ENCODE measurements at places on chromosomes 4 and X.

DNA sequence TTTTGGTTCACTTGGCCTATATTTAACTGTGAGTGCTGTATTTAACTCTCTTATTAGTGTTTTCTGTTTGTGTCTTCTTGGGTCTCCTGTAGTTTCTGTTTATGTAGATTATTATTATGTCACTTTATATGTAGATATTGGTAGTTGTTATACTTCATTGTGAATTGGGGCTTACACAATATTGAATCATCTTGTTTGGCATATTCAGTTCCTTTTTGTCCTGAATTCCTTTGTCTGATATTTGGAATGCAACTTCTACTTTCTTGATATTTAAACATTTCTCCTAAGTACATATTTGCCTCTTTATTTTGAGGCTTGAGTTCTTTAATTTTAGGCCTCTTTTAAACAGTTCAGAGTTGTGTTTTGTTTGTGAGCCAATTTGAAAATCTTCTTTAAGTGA is 544.8 kb upstream of the ADGRL3 start:
- DNase-seq: no peak

GRCh38 chr4:11480683-11481082 is 52.0 kb upstream of the HS3ST1 start:
- DNase-seq: peak; percentile 15

GRCh38 chr4:41360921-41361793 is 104.4 kb downstream of the UCHL1 start:
- DNase-seq: peak; percentile 72

DNA sequence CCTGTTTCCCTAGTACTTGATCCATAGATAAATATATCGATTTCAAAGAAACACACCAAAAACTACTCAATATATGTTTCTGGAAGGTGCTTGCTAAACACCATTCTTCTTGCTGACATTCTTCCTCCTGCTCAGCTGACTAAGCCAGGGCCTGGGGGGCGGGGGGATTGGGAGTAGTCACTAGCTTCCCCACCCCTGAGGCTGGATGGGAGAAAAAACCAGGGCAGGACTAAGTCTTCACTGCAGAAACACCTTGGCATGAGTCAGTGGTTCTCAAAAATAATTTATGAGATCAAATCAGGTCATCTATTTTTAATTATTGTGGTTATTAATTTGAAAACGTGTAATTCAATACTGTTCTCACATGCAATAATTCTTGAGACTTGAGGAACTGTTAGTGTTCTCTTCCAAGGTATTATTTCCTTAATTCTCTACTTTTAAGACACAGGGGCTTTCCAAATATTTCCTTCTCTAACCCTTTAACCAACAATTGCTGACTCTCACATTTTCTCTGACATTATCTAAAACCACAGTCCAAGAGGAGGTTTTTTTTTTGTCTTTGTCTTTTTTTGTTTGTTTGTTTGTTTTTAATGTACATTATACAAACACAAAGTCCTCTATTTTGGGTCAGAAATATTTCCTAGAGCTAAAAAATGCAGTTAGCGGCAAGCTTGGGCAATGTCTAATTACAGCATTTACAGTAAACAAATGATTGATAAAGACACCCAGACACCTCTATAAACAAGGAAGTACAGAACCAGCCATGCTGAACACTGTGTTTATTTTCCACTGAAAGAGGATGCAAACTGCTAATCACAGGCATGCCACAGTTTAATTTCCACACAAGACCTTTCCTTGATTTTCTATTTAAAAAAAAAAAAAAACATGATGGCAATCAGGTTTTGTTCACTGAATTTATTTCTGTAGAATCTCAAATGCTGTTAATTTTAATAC is 120.3 kb upstream of the USP9X start:
- DNase-seq: no peak

- no peak for DNase-seq
Measured at GRCh38 chr4:23614284-23614892, 275.5 kb downstream of the PPARGC1A start.

DNA sequence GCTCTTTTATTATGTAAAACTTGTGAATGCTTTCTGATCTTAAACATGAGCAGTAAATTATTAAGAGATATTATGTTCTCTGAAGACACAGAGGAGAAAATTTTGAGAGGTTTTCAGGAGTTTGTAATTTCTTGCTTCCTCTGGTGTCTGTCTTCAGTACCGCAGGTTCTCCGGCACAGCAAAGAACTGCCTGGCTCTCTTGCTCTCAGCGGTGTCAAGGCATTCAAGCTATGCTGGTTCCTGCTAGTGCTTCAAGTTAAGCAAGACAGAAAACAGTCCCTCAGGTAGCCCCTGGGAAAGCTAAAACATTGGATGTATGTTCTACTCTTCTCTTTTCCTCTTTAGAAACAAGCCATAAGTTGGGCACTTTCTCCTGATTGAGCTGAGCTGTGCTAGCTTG is 120.2 kb upstream of the CENPE start:
- no peak for DNase-seq

- DNase-seq: no peak
Measured at GRCh38 chrX:115913575-115913974, 257.0 kb upstream of the AGTR2 start.

- peak; percentile 41 for DNase-seq
Measured at GRCh38 chr4:10808591-10808990, 124.0 kb upstream of the CLNK start.

DNA sequence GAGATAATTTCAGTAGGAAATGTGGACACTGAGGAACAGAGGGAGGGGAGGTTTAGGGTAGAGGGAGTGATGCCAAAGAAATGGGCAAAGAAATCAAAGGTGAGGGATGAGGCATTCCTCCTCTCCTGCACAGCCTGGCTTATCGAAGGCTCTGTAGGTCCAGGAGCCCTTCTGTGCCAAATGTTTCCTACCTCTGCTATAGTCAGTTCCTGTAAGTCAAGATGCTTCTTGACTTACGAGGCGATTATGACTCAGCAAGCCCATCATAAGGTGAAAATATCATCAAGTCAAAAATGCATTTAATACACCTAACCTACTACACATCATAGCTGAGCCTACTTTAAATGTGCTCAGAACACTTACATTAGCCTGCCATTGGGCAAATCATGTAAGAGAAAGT is 60.0 kb upstream of the ARHGAP24 start:
- DNase-seq: no peak

- no peak for DNase-seq
Measured at GRCh38 chr4:109078724-109079123, 223.7 kb downstream of the COL25A1 start.

DNA sequence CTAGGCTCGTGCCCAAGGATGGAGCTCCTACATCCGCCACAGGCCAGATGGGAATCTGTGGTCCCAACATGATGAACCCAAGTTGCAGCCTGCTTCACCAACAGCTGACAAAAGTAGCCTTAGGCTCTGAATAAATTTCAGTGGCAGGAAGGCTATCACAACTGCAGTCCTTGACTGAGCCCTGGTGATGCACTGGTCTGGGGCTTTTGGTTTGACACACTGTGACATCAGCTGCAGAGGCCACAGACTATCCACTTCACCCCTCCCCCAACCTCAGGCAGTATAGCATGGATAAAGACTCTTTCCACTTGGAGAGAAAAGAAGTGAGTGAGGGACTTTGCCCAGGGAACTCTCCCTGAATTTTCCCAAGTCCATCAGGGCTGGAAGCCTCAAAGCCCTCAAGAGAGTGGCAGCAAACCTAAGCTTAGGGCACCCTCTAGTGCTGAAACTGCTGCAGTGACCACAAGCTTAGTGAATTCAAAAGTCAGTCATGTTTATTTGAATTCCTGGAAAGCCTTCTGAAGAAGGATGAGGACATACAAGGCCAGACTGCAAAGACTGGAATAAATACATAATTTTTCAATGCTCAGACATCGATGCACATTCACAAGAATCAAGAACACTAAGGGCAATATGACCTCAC is 135.0 kb upstream of the TENT5D start:
- DNase-seq: no peak

DNA sequence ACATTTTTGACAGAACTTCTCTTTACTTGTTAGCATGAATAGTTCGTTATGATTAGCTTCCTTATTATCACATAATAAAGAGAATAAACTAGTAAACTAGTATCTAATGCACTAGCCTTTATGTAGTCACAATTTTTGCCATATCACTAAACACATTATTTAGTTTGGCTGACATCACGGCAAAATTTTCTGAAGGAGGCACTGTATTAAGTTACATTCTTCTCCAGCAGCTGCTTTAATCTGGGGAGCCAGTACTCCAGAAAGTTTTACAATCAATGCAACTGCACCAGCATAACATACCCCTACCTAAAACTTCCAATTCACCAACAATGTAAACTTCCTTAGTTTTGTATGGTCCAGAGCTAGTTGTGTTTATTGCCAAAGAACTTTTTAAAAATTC is 87.8 kb downstream of the FIP1L1 start:
- no peak for DNase-seq

GRCh38 chrX:39869846-39870601 is 227.7 kb downstream of the BCOR start:
- no peak for DNase-seq

- DNase-seq: no peak
Measured at GRCh38 chr4:175412746-175413145, 399.3 kb downstream of the GPM6A start.

DNA sequence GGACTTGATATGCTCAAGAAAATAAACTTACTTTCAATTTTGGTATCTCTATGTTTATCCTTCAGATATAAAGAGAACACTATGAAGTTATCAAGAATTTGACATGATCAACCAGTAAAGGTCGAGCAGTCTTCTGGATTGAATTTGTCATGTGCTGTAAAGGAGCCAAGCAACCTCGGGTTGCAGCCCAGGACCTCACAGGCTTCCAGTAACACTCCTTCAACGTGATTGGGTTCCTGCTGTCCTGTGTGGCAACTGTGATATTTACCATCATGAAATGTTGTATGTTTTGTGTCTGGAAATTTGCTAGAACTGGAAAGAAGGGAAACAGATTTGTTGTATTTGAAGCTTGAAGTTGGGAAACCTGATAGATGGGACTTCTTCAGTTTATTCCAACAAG is 52.0 kb upstream of the UGT2B7 start:
- no peak for DNase-seq

GRCh38 chr4:55754754-55755350 is 64.7 kb upstream of the EXOC1L start:
- no peak for DNase-seq

- DNase-seq: no peak
Measured at GRCh38 chr4:183409934-183410333, 34.5 kb upstream of the CDKN2AIP start.

GRCh38 chr4:185276036-185276435 is 66.6 kb downstream of the SNX25 start:
- DNase-seq: no peak

All from C1 segment of cervical spinal cord (tissue), 14 donors.